ENCODE measurements at places on chromosomes 3 and 15. TPM values are rescaled to one million over a fixed set of nuclear protein-coding genes. Genes with fewer than 3 reads are reported as not detected.

- no peaks in the 10 kb centered on the region for H3K36me3 ChIP-seq
- no peak overlapping the region for H3K4me3 ChIP-seq
- no peak for DNase-seq
- no peaks in the 10 kb centered on the region for H3K27me3 ChIP-seq
- no peak overlapping the region for H3K27ac ChIP-seq
- peaks cover 13% of the 10 kb centered on the region for H3K4me1 ChIP-seq
These were observed 55.4 kb downstream of the TMCC1 start for GRCh38 chr3:129838086-129838485.

The SNRPN gene
- total RNA-seq, result 76.4 TPM

DNA sequence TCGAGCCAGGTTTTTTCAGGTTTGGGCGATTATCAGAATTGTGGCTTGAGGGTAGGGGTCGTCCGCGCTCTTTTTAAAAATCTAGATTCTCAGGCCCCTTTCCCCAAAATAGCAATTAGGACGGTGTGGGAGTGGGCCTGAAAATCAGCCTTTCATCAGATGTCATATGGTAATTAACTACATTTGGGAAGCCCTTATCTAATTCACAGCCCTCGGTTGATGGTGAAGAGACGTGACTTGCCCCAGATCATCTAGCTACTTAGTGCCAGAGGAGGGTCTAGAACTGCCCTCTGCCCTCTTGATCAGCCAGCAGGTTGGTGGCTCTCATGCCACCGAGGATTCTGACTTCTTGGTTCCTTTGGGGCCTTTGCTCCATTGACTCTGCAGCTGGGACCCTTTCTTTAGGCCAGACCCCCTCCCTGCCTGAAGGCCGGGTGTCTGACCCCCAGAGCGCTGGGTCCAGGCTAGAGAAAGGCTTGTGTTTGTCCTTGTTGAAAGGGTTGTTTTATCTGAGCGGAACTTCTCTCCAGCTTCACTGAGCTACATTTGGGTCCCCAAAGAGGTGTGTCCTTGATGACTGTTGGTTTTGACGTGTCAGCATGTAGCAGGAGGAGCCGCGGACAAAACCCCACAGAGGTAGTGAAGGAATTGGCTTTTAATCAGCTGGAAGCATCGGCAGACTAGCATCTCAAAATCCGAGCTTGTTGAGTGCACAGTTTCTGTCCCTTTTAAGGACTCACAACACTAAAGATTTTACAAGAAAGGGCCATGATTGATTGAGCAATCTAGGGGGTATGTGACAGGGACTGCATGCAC lies 857 bp downstream of the AEN start:
- H3K4me3 ChIP-seq, result peak overlapping the region; percentile 90
- H3K4me1 ChIP-seq, result peaks cover 50% of the 10 kb centered on the region
- DNase-seq, result no peak
- peak overlapping the region; percentile 92 for H3K27ac ChIP-seq

The GATM gene
- 7.2 TPM for total RNA-seq

- H3K4me3 ChIP-seq, result no peak overlapping the region
- no peak for DNase-seq
- no peaks in the 10 kb centered on the region for H3K4me1 ChIP-seq
- no peaks in the 10 kb centered on the region for H3K27me3 ChIP-seq
These were observed 75.5 kb upstream of the CBLB start for GRCh38 chr3:105944276-105944675.

The ZNF385D gene
- total RNA-seq, result 2.9 TPM

The PPP4R2 gene
- 65.7 TPM for total RNA-seq

The GOLGA6A gene
- not detected for total RNA-seq

The ITPKA gene
- 0.32 TPM for total RNA-seq

DNA sequence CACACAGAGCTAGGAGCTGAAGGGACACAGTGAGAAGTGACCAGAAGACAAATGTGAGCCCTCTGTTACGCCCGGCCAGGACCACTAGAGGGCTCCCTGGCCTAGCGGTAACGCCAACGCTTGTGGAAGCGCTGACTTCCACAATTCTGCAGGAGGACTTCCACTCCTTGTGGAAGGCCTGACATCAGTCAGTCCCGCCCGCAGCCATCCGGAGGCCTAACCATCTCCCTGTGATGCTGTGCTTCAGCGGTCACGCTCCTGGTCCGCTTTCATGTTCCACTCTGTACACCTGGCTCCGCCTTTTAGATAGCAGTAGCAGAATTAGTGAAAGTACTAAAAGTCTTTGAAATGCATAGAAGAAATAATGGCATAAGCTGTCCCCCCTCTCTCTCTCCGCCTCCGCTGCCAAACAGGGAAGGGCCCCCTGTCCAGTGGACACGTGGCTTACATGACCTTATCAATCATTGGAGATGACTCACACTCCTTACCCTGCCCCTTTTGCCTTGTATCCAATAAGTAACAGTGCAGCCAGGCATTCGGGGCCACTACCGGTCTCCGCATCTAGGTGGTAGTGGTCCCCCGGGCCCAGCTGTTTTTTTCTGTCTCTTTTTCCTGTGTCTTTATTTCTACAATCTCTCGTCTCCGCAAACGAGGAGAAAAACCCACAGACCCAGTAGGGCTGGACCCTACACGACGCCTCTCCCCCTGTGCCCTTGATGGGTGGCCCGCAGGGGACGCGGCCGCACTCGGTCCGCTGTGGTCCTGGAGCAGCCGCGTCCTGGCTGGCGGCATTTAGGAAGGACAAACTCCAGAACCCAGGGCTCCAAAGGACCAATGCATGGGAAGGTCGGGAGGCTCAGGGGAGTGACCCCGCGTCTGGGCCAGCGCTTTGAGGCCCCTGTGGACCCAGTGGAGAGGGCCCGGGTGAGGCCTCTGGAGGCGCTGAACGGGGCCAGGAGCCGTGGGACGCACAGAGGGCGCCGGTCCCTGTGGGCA lies 27.0 kb upstream of the RPL32 start:
- peak overlapping the region; percentile 45 for H3K4me3 ChIP-seq
- peaks cover 5% of the 10 kb centered on the region for H3K27me3 ChIP-seq
- peak; percentile 90 for DNase-seq
- no peak overlapping the region for H3K27ac ChIP-seq
- peaks cover 15% of the 10 kb centered on the region for H3K4me1 ChIP-seq

The ZPLD1 gene
- total RNA-seq, result not detected

DNA sequence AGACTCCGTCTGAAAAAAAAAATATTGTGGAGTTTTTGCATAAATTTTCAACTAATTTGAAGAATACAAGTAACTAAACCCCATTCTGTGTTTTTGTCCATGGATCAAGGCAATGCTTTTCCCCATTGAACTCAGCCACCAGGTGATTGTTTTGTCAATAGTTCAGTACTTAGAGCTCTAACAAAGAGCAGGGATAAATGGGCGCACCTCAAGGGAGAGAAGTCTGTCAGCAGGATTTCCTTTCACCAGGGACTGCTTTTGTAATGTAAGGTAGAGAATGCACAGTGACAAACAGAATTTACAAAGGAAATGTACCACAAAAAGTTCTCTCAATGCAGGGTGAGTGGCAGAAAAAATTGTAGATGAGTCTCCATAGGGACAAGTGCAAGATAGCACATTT lies 10.8 kb upstream of the ATP13A5 start:
- H3K27ac ChIP-seq, result no peak overlapping the region
- no peak for DNase-seq
- H3K27me3 ChIP-seq, result no peaks in the 10 kb centered on the region
- H3K4me3 ChIP-seq, result no peak overlapping the region
- no peaks in the 10 kb centered on the region for H3K4me1 ChIP-seq

The ZNF660 gene
- 2.7 TPM for total RNA-seq

GRCh38 chr3:183584914-183585280 lies 29.4 kb upstream of the KLHL6 start:
- no peak for DNase-seq
- H3K27me3 ChIP-seq, result no peaks in the 10 kb centered on the region
- H3K36me3 ChIP-seq, result no peaks in the 10 kb centered on the region
- H3K27ac ChIP-seq, result peak overlapping the region; percentile 28
- peaks cover 32% of the 10 kb centered on the region for H3K4me1 ChIP-seq
- H3K4me3 ChIP-seq, result no peak overlapping the region

DNA sequence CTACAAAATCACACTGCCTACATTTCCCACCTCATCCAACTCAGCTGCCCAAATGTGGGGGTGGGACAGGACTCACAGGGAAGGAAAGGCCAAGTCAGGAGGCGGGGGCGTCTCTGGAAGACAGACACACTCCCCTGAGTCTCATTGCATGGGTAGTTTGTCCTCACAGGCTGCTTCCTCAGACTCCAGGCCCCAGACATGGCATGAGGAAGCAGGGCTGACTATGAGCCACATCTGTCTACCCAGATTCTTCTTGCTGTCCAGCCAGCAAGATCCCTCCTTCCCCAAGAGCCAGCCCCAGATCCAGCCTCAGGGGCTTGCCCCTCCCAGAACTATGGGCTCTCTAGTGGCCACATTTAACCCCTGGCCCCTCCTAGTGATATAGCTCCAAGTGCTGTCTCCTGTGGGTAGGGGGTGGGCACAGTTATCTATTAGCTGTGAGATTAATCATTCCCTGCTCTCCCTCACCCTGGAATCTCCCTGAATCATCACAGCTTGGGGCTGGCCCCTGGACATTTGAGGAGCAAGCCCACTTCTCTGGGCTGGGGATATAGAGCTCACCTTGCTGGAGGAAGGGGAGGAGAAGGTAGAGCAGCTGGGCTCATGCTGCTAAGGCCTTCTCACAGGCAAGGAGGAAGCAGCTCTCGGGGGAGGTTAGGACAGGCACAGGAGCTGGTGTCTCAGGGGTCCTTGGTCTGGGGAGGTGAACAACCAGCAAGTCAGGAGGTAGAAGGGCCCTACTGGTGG lies 2.1 kb upstream of the CCDC33 start:
- H3K36me3 ChIP-seq, result no peaks in the 10 kb centered on the region
- no peak for DNase-seq
- H3K4me3 ChIP-seq, result no peak overlapping the region
- H3K4me1 ChIP-seq, result peaks cover under 1% of the 10 kb centered on the region
- H3K27ac ChIP-seq, result no peak overlapping the region

DNA sequence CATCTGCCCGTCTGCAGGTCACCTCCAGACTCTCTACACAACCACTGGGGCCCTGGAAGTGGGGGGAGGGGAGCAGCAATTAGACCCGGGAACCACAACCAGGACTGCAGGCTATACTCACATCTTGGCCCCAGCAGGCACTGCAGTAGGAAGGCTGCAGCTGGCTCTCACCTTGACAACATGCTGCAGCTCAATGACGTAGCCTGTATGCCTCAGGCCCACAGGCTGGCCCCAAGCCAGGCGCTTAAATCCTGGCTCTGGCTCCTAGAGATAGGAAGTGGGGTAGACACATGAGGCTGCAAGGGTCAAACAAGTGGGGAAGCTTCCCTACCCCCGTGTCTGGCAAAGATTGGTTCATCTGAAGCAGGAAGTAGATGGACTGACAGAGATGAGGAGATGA lies 4.6 kb upstream of the QRICH1 start:
- no peak overlapping the region for H3K4me3 ChIP-seq
- H3K27me3 ChIP-seq, result no peaks in the 10 kb centered on the region
- peaks cover 17% of the 10 kb centered on the region for H3K4me1 ChIP-seq

DNA sequence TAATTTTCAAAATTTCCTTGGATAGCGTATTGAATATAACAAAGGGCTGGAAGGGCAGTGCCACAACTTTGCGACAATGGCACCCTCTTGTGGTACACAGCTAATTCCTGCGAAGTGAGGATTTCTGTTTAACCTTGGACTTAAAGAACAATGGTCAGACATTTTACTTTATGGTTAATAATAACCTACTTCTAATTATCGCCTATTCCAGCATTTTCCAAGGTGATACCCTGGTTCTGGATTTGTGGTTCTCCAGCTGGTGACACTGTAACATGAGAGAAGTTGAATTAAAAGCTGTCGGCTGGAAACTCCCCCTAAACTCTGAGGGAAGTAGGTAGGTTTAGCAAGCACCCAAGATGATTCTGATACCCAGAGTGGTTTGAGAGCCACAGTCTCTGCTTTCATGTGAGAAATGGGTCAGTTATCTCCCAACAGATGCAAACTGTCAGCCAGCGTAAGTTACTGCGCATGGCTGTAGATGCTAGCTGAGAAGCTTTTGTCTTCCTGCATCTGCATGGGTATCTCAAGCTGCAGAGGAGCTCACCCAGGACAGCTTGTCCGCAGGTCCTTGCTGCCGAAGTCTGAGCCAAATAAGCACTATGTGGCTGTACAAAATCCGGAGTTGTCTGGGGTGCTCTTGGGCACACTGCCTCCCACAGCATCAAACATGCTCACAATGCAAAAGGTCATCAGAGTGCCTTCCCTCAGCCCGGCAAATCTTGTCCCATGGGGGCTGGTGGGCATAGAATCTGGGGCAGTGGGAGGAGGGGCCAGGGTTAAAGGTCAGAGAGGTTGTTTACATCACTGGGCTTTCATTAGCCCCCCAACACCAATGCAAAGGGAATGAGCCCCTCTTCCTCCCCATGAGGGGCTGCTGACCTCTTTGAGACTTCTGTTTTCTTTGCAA lies 6.6 kb upstream of the CHSY1 start:
- H3K4me3 ChIP-seq, result no peak overlapping the region
- no peak overlapping the region for H3K27ac ChIP-seq
- DNase-seq, result no peak
- H3K4me1 ChIP-seq, result peaks cover 8% of the 10 kb centered on the region
- H3K27me3 ChIP-seq, result no peaks in the 10 kb centered on the region

DNA sequence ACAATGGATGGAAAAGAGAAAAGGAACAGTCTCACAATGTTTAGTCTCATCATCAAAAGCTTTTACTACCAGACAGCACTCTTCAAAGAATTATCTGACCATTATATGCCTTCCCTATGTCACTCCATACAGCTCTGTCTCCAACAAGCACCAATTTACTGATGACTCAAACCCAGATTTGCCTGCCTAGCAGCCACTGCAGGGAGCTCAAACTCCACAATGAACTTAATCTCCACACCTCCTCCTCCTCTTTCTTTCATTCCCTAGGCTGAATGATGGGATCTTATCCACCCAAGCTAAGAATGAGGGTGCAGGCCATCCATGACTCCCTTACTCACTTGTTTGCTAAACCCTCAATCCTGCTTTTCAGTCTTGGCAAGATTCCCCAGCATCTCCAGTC lies 45.5 kb downstream of the NBEAL2 start:
- H3K27ac ChIP-seq, result no peak overlapping the region
- H3K36me3 ChIP-seq, result peaks cover 28% of the 10 kb centered on the region
- no peaks in the 10 kb centered on the region for H3K27me3 ChIP-seq
- no peak for DNase-seq

DNA sequence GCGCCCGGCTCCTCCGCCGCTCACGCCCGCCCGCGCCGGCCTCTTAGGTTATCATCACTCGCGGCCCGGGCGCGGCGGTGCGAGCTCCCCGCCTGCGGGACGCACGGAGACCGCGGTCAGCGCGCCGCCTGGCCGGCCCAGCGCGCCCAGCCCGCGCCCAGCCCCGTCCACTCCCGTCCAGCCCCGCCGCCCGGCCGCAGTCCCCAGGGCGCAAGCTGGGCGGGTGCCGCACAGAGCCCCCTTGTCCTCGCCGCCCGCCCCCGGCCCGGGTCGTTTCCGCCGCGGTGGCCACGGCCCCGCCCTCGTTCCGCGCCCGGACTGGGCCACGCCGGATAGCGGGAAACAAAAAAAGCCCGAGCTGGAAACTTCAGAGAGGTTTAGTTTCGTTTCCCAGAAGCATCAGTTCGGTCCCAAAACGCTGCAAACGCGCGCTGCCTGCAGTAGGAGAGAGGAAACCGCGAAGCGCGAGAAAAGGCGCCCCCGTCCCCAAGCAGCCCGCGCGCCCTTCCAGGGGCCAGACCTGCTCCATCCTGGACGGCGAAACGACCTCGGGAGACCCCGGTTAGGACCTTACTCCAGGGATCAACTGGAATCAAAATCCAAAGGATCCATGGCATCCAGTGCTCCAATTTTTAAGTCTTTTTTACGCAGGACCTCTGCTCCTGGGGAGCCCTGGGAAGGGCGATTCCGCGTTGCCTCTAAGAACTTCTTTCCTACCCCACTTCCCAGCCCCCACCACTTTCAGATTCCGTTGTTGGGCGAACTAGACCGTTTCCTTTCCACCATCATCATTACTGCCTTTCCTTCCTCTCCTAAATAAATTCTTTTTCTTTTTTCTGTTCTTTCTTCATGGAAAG lies at the start of gene ATP10A:
ATP10A (minus strand) TSS at position 217 of the 857 bp plus-strand sequence. CDS start 231 bp downstream, outside the sequence.
- peak within 1 kb of the TSS; percentile 84 for H3K27ac ChIP-seq
- DNase-seq, result peak; percentile 62
- peaks cover 42% of the 10 kb centered on the region for H3K4me1 ChIP-seq
- H3K36me3 ChIP-seq, result no peaks in the 10 kb centered on the region
- H3K27me3 ChIP-seq, result peaks cover 10% of the 10 kb centered on the region

Data from lower lobe of right lung (tissue), 2 donors.